ENCODE measurements at places on chromosomes 16 and 17. TPM values are rescaled to one million over a fixed set of nuclear protein-coding genes. Genes with fewer than 3 reads are reported as not detected.

Gene THAP11
- total RNA-seq = 57.9 TPM

Gene KRT40
- total RNA-seq = not detected

- DNase-seq = no peak
Observed at GRCh38 chr17:1871756-1872155, 42.0 kb downstream of the RPA1 start.

Gene TBC1D28
- total RNA-seq = not detected

Gene GCGR
- 14.7 TPM for total RNA-seq
